Stimulated activated CD4-positive, alpha-beta T cell treated with anti-CD3 and anti-CD28 coated beads, Interleukin-1b, Interleukin-23, amount 100 ng/mL, for 24 hours (primary cell): ENCODE measurements at places on chromosomes 16 and 17.

DNA sequence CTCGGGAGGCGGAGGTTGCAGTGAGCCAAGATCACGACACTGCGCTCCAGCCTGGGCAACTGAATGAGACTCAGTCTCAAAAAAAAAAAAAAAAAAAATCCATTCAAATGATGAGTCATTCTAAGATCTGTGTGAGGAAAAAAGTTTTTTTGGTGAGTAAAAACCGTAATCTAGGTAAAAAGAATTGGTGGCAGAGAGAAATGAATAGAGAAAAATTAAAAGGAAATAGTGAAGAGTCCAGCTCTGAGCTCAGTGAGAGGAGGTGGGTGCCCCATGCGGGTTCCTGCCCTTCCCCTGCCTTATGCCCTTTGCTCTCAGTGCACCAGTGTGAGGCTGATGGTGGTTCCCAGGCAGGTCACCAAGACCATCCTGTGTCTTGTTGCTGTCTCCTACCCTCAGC is 20.9 kb downstream of the GAN start:
- no peak for DNase-seq

- DNase-seq, result no peak
Measured at GRCh38 chr16:3161235-3162018, 26.6 kb upstream of the OR1F1 start.

DNA sequence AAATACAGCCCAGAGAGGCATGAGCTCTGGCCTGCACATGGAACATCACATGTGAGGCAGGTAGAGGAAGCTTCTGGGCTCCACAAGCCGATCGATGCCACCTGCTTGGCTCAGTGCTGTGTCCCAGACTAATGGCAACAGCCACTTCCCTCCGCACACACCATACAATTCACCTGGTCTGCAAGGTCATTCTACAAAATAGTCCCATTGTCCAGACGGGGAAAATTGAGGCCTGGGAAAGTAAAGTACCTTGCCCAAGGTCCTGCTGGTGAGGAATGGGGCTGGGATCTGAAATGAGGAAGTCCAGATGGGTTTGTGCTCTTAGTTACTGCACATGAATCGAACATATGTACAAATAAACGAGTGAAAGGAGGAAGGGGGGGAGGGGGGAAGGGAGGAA is 88.0 kb downstream of the LITAF start:
- DNase-seq, result no peak

DNA sequence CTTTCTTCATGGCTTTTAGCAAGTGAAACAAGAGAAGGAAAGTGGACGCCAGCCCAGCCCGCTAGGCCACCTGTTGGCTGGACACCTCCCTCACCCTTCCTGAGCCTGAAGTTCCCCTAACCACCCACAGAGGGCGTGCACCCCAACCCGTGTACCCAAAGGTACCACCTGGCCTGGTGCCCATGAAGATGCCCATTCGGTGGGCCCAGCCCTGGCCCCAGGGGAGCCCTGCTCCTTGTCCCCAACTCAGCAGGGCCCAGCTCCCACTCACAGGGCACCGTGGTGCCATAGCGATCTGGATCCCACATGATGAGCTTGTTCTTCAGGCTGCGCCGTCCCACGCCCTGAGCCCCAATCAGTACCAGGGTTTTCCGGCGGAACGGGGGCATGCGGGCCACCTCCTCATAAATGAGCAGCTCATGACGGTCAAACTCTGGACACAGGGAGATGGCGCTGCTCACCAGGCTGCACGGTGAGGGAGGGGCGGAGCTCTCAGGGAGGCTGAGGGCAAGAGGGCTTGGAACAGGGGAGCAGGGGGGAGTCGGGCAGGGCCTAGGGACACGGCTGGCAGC is 26.8 kb downstream of the MPP2 start:
- DNase-seq, result peak; percentile 17

- no peak for DNase-seq
Measured at GRCh38 chr17:7613769-7614424, 800 bp downstream of the FXR2 start.

- DNase-seq, result no peak
Measured at GRCh38 chr17:68973098-68973846, 18.1 kb upstream of the ABCA8 start.

GRCh38 chr17:9206741-9207332 is 185.5 kb downstream of the NTN1 start:
- DNase-seq, result no peak

- no peak for DNase-seq
Measured at GRCh38 chr16:55367866-55368603, 44.0 kb downstream of the IRX6 start.

DNA sequence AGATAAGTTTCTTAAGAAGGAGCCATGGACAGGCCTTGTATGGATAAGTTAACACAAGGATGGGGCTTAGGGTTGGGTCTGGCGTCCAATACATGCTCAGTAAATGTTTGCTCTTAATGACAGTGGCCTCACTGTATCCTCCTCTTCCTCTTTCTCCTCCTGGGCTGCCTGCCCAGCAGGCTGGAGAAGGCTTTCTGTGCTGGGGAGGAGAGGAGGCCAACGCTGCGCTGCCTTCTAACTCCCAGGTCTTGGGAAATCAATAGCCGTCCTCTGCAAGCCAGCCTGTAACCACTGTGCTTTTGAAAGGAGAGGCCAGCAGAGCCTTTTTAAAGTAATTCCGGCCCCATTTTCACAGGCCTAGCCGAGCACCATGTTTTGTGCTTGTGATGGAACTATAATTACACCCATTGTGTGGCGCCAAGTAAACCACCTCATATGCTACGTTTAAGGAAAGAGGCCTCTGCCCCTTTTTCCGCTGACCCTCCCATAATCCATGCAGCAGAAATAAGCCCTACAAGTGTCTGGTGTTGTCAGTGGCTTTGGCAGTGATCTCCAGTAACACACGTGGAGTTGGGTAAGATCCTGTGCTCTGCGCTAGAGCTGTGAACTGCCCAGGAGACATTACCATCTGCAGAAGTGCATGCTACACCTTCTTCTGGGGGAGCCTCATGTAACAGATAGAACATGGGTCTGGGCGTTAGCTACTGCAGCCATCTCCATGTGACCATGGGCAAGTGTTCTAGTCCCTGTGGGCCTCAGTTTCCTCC is 368.2 kb downstream of the SNX29 start:
- no peak for DNase-seq

- DNase-seq, result no peak
Measured at GRCh38 chr16:84788920-84789391, 30.8 kb upstream of the CRISPLD2 start.

DNA sequence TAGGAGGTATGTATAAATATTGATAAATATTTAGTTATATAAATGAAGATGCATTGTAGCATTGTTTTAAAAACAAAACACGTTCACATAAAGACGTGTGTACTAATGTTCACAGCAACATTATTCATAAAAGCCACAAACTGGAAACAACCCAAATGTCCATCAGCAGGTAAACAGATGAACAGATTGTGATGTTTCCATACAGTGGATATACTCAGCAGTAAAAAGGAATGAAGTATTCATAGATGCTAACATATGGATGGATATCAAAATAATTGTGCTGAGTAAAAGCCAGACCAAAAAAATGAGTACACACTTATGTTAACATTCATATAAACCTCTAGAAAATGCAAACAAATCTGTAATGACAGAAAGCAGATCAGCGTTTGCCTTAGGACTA is 6.0 kb downstream of the CENPN start:
- DNase-seq, result no peak

GRCh38 chr17:63644846-63645245 is 22.6 kb downstream of the MAP3K3 start:
- no peak for DNase-seq

DNA sequence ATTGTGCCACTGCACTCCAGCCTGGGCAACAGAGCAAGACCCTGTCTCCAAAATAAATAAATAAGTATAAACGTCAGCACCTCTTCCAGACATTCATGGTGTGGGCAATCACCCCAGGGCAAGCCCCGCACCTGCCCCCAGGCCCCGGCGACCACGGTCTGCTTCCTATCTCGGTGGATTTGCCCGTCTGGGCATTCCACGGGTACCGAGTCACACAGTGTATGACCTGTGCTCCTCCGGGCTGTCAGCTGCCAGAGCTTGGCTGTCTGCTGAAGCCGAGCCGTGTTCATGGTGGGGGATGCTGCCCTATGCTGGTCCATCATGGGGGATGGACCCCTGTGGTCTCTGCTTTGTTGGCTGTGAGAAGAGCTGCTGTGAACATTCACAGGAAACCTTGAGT is 15.4 kb downstream of the CYBC1 start:
- DNase-seq, result no peak

GRCh38 chr16:1035066-1035415 is 37.5 kb upstream of the SSTR5 start:
- no peak for DNase-seq

DNA sequence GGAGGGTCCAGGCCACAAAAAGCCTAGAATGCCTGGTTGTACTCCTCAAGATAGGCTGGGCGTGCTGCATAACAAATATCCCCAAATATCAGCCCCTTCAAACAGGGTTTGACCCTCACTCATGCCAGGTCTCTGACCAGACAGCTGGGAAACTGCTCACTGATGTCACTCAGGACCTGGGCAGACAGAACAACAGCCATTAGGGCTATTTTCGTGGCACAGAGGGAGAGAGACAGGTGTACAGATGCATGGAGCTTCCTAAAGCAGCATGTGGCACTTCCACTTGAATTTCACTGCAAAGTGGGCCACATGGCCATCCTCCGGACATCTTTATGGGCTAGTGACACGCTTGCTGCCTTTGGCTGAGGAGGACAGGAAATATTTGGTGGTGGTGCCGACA is 73.1 kb downstream of the SREBF1 start:
- DNase-seq, result no peak

DNA sequence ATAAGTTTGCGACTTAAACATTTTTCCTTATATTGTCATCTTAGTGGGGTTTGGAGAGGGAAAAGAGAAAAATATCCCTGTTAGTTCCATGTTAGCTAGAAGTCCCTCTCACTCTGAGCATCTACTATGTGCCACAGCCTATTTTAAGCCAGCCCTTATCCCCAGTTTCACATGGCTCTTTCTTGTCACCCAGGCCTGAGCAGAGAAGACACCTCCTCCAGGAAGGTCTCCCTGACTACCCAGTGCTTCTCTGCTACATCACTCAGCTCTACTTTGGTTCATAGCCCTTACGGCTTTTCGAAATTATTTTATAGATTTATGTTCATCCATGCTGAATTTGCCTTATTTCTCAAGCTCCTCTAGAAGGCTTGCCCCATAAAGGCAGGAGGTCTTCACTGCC is 7.2 kb upstream of the MAP2K3 start:
- no peak for DNase-seq

DNA sequence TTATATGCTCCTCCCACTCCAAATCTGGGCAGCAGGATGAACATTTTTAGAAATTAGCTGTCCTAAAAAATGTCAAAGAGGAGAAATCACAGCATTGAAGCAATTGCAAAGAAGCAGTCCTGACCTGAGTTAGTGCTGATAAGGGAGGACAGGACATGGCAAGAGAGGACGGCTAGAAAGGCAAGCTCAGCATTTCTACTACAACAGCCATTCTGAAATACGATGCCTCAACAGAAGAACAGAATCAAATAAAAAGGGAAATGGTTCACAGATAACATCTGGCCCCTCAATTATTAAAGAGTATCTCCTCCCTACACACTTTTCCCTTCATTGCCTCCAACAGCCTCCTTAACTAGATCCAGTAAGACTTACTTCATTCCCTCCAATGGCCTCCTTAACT is 18.3 kb downstream of the VPS53 start:
- DNase-seq, result no peak

DNA sequence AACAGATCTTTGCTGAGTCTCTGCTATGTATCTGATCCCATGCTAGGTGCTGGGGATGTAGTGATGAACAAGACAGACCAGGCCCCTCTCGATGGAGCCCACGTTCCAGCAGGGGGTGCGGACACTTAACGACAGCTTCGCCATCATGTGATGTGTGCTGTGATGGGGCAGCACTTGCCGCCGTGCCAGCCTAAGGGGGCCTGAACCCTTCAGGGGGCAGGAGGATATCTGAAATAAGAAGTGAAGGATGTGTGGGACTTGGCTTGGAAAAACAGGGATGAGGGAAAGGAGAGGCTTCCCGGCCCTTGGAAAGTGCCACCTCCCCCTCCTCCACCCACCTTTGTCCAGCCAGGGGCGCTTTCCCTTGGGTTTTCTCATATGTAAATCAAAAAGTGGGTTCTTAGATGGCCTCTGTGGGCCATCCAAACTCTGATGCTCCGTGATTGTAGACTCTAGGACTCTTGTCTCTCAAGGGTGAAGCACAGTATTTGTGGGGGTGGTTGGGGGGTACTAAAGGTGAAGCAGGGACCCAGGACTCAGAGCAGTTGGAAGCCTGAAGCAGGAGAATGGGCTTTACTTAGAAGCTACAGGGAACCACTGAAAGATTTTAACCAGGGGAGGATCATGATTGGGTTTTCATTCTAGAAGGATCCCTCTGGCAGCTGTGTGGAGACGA is 4.0 kb upstream of the DLX3 start:
- no peak for DNase-seq

GRCh38 chr17:18267927-18268711 is 7.7 kb downstream of the MIEF2 start:
- DNase-seq, result no peak

DNA sequence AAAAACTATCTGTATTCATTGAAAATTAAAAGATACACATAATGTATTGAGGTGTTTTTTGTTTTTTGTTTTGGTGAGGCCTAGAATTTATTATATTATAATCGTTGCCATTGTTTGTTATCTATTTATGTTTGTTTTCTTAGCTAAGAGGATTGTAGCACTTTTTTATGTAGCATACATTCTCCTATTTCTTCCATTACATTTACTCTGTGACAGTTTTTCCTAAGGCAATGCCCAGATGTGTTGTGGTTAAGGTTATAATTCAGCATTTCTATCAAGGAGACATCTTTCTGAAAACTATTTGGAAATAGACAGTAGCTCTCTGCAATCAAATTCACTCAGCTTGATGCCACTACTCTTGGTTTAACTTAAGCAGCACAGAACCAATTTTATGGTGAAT is 161.6 kb downstream of the PPM1E start:
- no peak for DNase-seq

DNA sequence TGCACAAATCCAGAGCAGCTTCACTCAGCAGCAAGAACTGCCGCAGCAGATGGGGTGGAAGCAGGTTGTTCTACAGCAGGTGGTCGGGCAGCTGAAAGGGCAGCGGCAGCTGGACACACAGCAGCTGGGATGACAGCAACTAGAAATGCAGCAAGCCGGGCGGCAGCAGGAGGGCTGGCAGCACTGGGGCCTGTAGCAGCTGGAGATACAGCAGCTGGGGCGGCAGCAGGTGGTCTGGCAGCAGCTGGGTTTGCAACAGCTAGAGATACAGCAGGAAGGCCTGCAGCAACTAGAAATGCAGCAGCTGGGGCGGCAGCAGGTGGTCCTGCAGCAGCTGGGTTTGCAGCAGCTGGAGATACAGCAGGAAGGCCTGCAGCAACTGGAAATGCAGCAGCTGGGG is 460 bp downstream of the KRTAP4-3 start:
- no peak for DNase-seq

- no peak for DNase-seq
Measured at GRCh38 chr17:47287068-47287467, 33.4 kb downstream of the ITGB3 start.

DNA sequence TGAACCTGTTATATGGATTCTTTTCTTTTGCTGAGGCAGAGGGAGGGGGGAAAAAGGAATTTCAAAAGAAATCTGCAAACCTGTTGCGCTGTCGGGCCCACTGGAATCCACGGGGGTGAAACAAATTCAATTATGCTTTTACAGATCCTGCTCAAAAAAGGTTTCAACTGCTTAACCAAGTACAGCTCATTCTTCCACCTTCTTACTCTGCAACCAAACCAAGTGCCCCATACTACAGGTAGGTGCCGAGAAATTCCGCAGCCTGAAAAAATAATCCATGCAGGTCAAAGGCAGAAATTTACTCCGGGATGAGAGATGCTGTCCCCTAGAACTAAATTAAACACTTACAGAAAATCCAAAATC is 416 bp downstream of the RNF43 start:
- no peak for DNase-seq

- DNase-seq, result peak; percentile 62
Measured at GRCh38 chr17:1490643-1491442, 1.6 kb downstream of the MYO1C start.
